ENCODE measurements at places on chromosomes 11 and 22.

GRCh38 chr11:115222218-115222862 lies 281.9 kb downstream of the CADM1 start:
- no peak for DNase-seq

DNA sequence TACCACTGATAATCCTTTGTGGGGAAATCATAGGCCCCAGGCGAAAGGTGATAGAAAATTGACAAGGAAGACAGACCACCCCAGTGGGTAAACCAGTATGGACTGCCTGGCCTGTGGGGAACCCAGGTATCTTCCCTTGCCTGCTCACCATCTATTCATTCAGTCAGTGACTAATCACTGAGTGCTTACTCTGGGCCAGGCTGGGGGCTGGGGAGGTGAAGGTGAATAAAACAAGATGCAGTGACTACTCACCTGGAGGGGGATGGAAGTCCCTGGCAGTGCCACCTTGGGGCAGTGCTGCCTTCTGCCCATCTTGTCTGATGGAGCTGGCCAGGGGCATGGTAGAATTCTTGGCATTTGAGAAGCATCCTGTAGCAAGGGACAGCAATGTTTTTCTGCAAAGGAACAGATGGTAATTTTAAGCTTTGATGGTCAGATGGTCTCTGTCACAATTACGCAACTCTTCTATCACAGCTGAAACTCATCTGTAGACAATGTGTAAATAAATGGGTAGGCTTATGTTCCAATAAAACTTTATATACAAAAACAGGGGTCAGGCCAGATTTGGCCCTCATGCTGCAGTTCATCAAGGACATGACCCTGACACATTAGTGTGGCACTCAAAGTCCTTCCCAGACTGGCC lies 4.6 kb downstream of the ISX start:
- no peak for DNase-seq

DNA sequence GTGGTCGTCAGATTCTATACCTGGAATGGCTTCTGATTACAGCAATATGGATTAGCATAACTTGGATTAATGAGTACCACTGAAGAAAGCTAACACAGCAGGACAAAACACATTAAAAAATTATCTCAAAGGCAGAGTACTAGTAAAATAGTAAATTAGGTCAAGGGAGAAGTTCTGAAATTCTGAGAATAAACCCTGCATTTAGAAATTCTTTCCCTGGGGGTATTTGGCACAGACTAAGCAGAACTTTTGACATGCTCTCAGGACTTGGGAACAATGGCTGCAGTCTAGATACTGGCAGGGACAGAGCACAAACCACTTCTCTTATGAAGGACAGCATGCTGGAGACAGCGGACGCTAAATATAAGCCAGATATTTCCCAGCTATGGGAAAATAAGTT lies 85.6 kb upstream of the GRIA4 start:
- no peak for DNase-seq

GRCh38 chr11:17354601-17354991 lies 3.0 kb downstream of the NCR3LG1 start:
- peak; percentile 66 for DNase-seq

DNA sequence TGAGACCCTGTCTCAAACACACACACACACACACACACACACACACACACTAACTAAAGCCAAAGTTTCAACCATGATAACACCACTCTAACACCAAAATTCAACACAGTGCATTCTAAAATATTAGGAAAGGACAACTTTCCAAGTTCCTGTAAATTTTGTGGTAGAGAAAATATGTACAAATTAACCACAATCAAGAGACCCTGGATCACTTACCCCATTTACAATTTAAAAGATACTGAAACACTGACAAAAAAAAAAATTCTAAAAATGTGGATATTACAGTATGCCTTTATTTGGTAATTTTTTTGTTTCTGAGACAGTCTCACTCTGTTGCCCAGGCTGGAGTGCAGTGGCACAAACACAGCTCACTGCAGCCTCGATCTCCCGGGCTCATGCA lies 9.7 kb downstream of the MRTFA start:
- DNase-seq: no peak
